CD4-positive, alpha-beta T cell treated with Interleukin-6 for 4 hours (primary cell): ENCODE measurements at places on chromosomes 16 and 17.

DNA sequence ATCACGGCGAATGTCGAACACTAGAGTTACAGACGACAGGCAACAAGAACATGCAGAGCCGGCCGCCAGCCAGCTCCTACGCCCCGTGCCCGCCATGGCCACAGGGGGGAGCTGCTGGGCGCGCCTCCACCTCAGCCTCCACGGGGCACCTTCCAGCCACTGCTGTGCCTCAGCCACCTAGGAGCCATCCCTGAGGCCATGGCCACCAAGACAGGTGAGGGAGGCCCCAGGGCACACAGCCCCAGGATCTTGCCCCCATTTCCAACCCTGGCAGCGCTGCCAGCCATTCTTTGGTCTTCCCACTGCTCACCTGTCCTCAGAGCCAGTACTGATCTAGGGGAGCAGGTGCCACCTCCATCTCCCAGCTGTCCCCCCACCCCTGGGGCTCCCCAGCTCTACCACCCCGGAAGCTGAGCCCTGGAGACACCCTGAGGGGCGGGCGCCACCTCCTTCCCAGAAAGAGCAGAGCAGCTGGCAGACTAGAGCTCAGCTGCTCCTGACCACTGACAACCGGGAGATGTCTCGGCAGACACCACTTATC, 11.8 kb downstream of the GNPTG start:
- peak; percentile 73 for DNase-seq

DNA sequence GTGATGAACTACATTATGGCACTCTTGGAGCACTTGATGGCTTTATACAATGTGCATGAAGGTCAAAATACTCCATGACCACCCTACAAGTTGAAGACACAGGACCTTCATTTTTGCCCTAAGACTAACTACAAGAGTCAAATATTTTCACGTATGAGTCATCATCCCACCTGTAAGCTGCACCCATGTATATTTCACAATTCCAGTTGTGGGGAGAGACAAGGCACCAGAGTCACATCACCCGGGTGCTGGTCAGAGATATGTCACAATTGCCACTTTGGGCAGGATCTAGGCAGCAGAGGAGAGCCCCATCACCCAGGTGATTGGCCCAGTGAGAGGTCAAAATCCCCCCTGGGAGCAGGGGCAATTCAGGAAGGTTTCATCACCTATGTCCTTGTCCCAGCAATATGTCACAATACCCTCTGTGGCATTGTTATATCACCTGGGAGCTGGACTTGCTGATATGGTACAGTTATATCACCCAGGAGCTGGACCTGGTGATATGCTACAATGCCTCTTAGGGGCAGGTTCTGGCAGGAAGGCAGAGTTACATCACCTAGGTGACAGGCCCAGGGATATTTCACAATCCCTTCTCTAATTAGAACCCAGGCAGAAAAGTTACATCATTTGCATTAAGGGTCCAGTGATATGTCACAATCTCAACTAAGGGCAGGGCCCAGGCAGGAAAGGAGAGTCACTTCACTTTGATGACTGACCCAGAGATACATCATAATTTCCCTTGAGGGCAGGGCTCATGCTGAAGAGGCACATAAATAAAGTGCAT, 1839.2 kb downstream of the TP53TG3F start:
- no peak for DNase-seq

GRCh38 chr16:74747-75334, 2.4 kb upstream of the RHBDF1 start:
- no peak for DNase-seq

GRCh38 chr17:71173991-71174390, 946.8 kb upstream of the SOX9 start:
- DNase-seq, result no peak

GRCh38 chr17:28443901-28444638, 29.4 kb upstream of the SLC13A2 start:
- DNase-seq, result no peak

GRCh38 chr16:15515992-15516391, 81.6 kb downstream of the BMERB1 start:
- DNase-seq, result no peak

DNA sequence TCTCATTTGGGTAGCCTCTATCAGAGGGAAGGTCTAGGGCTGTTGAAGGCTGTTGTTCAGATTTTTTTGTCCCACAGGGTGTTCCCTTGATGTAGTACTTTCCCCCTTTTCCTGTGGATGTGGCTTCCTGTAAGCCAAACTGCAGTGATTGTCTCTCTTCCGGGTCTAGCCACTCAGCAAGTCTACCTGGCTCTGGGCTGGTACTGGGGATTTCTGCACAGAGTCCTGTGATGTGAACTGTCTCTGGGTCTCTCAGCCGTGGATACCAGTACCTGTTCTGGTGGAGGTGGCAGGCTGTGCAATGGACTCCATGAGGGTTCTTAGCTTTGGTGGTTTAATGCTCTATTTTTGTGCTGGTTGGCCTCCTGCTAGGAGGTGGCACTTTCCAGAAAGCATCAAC, 23.3 kb upstream of the CCR7 start:
- peak; percentile 52 for DNase-seq

- DNase-seq, result peak; percentile 64
Observed at GRCh38 chr16:56950881-56951771, 10.6 kb upstream of the CETP start.
